ENCODE measurements at places on chromosomes 16 and 17. TPM values are rescaled to one million over a fixed set of nuclear protein-coding genes. Genes with fewer than 3 reads are reported as not detected.

Gene RTN4RL1
- total RNA-seq = 0.43 TPM

- DNase-seq = peak; percentile 38
Observed at GRCh38 chr16:86911437-86911958, 333.1 kb downstream of the FOXL1 start.

DNA sequence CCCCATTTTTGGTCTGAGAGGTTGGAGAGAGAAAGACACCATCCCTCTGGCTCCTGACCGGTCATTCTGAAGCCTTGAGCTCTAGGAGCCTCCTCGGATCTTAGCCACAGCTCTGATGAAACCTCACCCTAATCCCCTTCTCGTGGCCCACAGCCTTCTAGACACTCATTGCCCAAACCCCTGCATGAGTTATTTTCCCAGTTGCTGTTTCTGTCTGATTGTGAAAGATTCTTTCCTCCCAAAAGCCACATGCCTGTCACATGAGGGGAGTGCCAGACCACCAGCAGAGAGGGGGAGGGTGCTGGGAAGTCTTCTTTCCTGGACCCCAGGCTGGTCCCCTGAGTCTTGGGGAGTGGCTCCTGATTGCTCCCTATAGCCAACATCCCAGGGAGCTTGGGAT is 17.6 kb upstream of the ABR start:
- peak; percentile 95 for DNase-seq

DNA sequence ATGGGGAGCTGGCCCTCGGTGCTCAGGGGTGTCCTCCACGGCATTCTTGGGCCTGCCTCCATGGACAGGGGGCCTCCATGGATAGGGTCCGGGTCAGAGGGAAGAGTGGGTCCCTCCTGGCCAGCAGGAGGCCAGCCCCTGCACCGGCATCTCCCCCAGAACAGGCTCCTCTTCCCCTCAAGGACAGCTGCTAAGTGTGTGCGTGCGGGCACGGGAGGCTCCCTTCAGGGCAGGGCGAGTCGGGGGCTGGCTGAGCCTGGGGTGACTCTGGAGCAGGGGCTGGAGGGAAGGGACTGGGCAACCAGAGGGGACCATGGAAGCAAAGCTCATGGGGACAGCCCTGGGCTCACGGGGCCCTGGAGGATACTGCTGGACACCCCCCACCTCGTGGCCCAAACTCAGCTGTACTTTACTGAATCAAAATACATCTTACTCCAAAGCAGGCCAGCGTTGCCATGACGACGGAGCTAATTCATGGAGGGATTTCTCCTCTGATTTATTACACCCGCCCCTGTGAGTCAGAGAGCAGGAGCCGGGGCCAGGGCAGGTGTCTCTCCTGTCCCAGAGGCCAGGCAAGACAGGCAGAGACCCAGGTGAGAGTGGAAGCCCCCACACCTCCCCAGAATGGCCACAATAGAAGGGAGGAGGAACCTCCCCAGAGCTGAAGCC is 2.1 kb downstream of the CASKIN1 start:
- DNase-seq = peak; percentile 12

DNA sequence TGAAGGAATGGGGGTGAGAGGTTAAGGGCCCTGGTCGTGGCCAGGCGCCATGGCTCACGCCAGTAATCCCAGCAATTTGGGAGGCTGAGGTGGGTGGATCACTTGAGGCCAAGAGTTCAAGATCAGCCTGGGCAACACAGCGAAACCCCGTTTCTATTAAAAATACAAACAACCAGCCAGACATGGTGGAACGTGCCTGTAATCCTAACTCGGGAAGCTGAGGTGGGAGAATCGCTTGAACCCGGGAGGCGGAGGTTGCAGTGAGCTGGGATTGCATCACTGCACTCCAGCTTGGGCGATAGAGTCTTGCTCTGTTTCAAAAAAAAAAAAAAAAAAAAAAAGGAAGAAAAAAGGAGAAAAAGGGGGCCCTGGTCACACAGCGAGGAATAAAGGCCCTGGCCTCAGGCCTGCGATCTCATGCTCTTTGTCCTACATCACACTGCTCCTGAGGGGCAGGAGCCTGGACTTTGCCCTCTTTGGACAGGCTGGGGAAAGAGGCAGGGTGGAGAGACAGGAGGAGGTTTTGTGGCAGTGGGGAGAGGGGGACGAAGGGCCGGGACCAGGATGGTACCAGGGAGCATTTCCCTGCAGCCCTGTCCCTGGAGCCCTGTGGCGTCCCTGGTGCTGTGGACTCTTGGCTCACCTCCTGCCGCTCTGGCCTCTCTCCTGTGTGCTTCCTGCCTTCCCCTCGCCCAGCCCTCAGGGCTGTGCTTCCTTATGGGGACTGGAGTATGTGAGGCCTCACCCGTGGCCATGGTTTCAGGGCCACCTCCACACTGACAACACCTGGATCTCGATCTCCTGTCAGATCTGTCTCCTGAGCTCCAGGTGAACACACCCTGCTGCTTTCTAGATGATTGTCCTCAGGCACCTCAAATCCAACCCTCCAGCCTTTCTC is 19.7 kb upstream of the SLC25A19 start:
- DNase-seq = no peak

DNA sequence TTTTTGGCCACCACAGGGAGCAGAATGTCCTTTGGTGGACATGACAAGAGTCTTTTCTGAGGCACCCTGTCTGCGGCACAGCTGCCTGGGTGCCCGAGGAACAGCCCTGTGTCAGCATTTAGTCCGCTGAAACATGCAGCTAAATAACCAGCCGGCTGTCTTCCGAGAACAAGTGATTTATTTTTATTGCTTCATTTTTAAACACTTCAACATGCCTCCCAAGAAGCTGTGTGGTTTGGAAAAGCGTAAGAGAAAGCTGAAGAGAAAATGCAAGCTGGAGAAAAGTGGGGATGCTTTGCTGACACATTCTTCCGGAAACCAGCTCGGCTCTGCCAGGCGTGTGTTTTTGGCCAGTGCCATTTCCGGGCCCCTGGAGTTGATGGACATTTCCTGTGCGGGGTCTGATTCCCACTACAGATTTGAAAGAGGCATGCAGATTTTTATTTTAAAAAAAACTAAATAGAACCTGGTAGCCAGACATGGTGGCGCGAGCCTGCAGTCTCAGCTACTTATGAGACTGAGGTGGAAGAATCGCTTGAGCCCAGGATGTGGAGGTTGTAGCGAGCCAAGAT is 94.7 kb downstream of the SEC14L1 start:
- peak; percentile 95 for DNase-seq

DNA sequence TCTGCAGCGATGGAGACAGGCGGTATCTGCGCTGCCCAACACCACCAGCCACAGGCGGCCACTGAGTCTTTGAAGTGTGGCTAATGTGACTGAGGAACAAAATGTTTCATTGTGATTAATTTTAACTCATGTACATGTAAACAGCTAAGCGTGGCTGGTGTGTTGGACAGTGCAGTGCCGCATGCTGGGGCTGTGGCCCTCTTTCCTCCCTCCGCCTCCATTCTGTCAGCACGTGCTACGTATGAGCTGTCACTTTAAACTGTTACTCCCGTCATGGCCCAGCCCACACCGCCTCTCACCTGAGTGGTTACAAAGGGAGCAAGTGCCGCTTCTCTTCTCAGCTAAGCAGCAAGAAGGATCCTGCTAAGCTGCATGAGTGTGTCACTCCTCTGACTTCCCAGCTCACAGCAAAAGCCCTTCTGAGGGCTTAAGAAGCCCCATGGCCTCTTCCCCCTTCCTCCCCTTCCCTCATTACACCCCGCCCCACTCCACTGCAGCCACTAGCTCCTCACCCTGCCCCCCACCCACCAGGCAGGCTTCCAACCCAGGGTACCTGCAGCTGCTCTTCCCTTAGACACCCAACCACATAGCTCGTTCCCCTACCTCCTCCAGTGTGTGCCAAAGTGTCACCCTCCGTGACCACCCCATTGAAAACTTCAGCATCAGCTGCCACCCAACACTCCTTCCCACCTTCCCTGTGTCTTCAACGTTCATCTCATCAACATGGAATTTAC is 15.0 kb downstream of the HASPIN start:
- DNase-seq = no peak

- no peak for DNase-seq
Observed at GRCh38 chr17:80388175-80388574, 26.8 kb upstream of the ENDOV start.

DNA sequence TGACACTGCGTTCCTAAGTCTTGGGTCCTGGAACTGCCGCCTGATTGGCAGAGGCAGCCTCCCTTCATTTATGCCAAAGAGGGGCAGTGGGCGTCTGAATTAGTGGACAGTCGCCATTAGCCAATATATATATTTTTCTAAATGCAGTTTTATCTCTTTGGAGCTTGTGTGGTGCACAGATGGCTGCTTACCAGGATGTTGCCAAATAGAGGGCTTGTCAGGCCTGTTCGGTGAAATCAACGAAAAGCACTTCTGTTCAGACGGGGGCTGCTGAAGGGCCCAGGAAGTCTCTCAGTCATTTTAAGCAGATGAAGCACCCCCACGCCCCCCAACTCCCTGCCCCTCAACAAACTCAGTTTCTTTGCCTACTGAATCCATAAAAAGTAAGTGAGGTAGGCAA is 66.0 kb downstream of the RAP1GAP2 start:
- DNase-seq = no peak

GRCh38 chr16:30747331-30747730 is 894 bp upstream of the PHKG2 start:
- peak; percentile 48 for DNase-seq

DNA sequence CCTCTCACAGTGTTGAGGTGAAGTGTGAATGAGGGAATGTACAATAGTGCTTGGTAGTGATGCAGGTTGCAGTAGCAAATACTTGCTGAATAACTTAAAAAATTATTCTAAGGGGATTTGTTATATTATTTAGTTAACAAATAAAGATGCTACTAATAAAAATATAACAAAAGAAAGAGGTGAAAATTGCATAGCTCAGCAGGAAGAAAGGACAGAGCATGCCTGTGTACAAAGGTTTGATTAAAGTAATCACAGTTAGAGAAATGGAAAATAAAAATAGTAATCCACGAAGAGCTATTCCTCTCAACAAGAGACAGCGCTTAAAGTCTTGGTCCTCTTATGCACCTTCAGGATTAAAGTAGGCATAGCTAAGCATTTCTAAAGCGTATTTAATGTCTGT is 11.0 kb downstream of the GOT2 start:
- DNase-seq = no peak

DNA sequence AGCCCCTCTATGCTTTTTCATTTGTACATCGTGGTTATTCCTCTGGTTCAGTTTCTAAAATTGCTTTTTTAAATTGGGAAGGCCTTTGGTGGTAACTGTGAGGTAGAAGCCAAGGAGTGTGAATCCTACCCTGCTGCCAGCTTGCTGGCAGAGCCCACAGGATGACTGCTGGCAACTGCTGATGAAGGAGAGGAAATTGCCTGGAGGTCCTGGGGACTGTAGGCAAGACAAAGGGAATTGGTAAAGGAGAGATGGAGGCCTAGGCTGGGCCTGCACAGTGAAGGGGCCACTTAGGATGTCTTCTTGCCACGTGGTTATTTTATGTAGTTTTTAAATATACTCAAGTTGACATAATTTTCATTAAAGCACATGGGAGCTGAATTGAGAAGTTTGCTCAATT is 15.8 kb downstream of the C17orf58 start:
- DNase-seq = no peak

Gene KCNJ16
- total RNA-seq = not detected

GRCh38 chr16:13553453-13553985 is 366.4 kb upstream of the ERCC4 start:
- DNase-seq = no peak

- peak; percentile 88 for DNase-seq
Observed at GRCh38 chr16:85612801-85613603, at the start of gene GSE1. GSE1 (plus strand) TSS chr16:85613322; CDS start chr16:85613392, 70 bp downstream.

DNA sequence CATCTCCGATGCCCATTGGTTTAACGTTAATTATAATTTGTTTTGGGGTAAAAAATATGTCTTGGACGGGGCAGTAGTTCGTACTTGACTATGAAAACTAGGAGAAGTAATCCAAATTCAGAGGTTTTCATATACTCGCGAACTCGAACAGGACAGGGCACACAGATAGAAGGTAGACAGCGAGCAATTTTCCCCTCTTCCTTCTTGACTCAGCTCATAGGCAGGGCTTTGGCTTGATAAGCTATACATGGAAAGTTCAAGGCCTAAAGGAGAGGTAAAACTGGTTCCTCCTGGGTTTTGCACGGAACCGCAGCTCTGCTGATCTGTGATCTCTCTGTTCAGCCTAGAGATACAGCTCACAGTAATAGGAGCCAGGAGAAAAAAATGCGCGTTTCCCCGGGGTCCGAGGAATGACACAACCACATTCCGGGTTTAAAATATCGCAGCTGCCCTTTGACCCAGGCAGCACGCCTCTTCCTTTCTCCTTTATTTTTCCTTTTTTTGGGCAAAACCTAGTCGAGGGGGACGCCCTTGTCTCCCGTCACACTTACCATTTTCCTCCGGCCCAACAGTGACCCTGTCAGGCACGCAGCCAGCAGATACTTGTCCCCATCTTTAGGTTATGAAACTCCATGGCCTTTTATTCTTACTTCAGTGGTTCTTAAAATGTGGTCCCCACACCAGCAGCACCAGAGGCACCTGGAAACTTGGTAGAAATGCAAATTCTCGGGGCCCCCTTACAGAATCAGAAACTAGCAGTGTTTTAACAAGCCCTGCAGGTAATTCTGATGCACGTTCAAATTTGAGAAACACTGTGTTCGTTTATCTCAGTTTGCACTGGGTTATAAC is 1.7 kb upstream of the LASP1 start:
- peak; percentile 71 for DNase-seq

Gene SP6
- total RNA-seq = under 0.01 TPM

DNA sequence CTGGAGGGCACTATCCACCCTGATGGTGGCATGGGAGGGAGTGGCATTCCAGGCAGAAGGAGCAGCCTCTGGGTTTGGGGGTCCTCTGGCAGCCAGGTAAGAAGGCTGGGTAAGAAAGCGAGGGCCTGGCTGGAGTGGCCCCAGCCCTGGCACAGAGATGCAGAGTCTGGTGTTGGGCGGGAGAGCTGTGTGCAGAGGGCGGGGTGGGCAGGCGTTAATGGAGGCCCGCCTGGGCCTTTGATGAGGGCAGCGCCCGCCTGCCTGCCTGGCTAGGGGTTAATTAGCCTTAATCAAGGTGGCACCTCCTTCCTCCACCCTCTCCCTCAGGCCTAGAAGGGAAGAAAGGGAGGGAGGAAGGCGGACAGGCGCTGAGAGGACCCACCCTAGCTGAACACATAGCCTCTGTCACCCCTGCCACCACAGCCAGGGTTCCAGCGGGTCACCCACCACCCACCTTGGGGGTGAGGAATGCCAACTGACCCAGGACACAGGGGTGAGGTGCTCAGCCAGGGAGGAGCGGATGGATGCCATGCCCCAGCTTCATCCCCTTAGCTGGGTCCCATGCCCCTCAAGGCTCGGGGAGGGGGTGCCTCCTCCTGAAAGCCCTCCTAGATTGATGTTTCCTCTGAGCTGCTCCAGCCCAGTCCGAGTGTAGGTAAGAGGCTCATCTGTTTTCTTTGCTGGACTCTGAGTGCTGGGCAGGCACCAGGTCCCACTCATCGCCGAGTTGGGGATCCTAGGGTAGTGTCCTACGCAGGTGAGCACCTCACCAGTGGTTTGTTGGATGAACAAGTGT is 13.4 kb upstream of the FAM83G start:
- no peak for DNase-seq

- DNase-seq = no peak
Observed at GRCh38 chr16:24717411-24717810, 12.0 kb upstream of the TNRC6A start.

Gene CD300LB
- not detected for total RNA-seq

Gene GRN
- 256 TPM for total RNA-seq

Measured in fibroblast of villous mesenchyme (primary cell).